ENCODE measurements at places on chromosomes 7 and 10.

DNA sequence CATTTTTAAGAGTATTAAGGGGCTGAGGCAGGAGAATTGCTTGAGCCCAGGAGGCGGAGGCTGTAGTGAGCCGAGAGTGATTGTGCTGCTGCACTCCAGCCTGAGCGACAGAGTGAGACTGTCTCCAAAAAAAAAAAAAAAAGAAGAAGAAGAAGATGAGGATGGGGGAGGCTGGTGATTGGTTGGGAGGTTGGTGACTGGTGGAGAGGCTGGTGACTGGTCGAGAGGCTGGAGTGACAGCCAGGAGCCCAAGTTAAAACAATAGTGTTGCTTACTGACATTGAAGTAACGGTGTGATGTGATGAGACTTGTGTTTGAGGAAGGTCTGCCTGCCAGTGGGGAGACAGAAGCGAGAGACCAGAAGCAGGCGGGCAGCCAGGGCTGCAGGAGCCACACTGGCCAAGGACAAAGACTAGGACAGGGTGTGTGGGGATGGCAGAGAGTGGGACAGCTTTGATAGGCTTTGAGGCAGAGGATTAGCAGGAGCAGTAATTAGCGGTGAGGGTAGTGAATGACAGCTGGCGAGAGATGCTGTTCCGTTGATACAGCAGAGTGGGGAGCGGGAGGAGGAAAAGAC, 4.9 kb downstream of the SRRT start:
- no peak for DNase-seq

GRCh38 chr10:70672165-70673042, at the start of gene ADAMTS14:
Gene ADAMTS14, plus strand, starts transcription at chr10:70672506. Its CDS starts 297 bp downstream, at chr10:70672803.
- no peak for DNase-seq

- DNase-seq: no peak
These were observed 257.6 kb downstream of the EXOC4 start for GRCh38 chr7:133510326-133511055.

DNA sequence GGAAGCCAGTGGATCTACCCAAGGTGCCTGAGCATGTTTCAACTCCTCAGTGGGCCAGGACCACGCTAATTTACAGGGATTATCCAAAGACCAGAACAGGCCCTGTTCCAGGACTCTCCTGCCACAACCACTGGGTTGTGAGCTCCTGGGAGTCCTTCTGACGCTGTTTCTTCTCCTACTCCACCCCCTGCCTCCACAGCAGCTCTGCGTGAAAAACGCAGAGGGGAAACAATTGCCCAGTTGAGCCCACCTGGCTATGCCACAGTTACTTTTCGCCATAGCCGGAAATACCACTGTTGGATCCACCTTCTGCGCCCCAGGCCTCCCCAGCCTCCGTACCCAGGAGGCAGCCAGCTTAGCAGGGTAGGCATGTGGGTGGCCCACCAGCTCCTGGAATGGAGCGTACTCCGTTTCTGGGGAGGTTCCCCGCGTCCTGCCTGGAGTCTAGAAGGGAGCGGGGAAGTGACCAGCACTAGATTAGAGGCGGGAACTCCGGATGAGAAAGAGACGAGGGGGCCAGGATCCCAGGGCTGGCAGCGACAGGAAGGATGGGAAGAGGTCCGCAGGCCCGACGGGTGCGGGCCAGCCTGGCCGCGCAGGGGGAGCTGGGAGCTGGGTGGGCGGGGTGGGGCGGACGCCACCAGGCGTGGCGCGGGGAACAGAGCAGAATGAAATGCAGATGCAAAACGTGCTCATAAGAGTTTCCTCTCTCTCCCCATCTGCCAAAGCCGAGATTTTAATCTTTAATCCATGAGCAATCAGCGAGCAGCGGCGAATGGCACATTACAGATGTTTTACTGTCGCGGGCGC, 32.1 kb upstream of the PAX2 start:
- no peak for DNase-seq

DNA sequence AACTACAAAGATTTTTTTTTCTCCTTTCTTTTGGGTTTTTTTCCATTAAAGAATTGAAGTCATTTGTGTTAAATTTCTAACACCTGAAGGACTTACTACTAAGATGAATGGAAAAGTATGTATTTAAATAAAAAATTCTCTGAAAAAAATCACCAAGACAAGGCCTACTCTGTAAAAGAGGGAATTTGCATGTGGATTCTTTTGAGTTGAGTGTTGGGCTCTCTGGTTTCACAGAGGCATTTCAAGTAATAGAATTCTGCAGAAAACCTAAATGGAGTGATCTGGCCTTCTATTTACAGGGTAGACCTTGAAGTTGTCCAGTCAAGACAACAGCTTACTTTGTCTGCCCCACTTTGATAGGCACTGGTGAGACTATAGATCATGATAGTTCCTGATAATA, 4.1 kb downstream of the LRRC17 start:
- DNase-seq: no peak
